ENCODE measurements at places on chromosomes 16 and 17.

DNA sequence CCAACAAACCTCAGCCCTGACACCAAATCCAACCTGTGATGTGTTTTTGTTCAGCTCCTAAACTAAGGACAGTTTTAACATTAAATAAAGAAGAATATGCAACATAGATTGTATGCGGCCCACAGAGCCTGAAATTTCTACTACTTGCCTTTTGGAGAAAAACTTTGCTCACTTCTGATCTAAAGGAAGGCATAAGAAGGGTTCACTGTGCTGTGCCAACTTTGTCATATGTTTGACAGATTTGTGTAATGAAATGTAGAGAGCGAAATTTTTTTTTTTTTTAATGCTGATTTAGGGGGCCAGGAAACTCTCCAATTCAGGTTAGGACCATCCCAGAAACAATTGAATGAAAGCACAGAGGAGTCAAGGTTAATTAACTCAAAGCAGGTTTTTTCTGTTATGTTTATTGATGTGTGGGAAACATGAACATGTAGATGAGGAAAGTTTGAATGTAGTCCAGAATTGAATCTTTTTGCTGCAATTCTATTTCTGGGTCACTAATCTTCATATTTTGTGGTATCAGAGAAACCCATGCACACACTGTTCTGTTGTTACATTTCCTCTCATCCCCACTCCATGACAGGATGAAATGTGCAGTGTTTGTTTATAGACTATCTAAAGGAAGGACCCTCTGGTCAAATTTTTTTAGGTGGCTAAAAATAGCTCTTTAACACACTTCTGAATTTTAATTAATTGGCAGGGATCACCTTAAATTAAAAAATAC lies 71.5 kb downstream of the TAOK1 start:
- DNase-seq: no peak

DNA sequence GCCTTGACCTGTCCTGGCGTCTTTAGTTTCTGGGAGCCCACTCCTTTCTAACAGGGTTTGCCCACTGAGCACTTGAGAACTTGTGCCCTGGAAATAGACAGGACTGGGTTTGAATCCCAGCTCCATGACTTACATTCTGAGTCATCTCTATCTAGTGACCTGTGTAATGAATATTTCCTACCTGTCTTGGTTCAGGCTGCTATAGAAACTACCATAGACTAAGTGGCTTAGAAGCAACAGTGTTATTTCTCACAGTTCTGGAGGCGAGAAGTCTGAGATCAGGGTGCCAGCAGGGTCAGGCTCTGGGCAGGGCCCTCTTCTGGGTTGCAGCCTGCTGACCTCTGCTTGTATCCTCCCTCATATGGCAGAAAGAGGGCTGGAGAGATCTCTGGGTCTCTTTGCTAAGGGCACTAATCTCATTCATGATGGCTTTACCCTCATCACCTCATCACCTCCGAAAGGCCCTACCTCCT lies 110.7 kb upstream of the DHX40 start:
- no peak for DNase-seq

DNA sequence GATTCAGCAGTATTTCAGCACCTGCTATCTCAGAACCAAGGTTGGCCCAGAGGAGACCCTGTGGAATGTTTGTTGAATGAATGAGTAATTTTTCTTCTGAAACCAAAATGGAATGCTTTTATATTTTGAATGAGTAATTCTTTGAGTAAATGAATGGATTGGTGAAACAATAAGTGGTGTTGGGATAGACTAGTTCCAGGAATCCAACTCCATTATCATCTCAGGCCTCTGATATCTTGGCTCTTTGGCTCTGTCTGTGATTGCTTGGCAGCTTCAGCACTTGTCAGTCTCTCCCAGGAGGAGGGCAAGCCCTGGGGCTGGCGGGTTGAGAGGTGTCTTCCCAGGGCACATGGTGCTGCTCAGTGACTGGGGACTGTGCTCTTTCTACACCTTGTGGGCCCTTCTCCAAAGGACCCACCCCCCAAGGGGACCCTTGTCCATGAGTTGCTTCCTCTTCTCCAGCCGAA lies 284.4 kb upstream of the FOXF1 start:
- no peak for DNase-seq

DNA sequence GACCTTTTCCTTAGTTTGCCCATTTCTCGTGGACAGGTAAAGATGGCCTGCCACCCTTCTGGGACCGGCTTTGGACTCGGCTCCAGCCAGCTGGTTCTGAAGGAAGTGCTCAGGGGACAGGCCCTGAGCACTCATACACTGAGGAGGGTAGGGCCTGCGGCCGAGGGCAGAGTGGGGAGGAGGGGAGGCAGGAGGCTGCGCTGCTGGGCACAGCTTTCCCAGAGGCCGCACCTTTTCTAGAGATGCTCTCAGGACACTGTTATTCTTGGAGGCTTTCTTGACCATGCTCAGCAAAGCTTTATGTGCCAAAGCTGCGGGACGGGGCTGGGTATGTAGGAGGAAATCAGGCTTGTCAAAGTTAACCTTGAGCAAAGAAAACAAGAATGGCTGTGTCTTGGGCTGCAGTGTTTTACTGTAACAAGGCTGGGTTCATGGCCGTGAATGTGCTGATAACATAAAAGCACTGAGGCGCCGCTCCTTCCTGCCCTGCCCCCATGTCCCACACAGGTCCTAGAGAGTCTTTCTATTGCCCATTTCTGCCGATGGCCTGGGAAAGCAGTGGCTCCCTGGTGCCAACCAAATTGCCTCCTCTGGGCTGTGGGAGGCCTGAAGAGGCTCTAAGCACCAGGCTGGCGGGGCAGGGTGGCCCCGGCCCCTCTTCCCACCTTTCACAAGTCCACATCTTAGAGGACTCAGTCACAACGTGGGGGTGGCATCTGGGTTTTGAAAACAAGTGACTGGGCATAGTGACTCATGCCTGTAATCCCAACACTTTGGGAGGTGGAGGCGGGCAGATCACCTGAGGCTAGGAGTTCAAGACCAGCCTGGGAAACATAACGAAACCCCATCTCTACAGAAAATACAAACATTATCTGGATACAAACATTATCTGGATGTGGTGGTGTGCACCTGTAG lies 22.3 kb upstream of the TIMP2 start:
- no peak for DNase-seq

- DNase-seq: no peak
Measured at GRCh38 chr17:923633-924032, 55.9 kb downstream of the NXN start.

- no peak for DNase-seq
Measured at GRCh38 chr17:77370586-77370985, 229.8 kb downstream of the SEC14L1 start.

GRCh38 chr17:13518261-13519000 lies 83.3 kb downstream of the HS3ST3A1 start:
- DNase-seq: no peak

- DNase-seq: no peak
Measured at GRCh38 chr17:18241229-18241871, 15.9 kb downstream of the LLGL1 start.

DNA sequence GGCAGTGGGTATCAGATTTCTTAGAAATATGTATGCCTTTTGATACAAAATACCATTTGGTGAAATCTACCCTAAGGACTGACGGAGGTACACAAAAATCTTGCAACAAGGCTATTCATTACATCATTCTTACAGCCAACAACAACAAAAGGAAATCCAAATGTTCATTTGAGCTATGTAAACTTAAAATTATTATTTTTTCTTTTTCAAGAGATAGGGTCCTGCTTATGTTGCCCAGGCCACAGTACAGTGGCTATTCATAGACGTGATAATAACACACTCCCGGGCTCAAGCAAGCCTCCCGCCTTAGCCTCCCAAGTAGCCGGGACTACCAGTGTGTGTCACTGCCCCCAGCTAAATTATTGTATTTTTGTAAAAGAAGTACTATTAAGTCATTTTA lies 9.0 kb downstream of the SRR start:
- no peak for DNase-seq

GRCh38 chr17:5971969-5972368 lies 98.2 kb upstream of the WSCD1 start:
- DNase-seq: no peak

- DNase-seq: no peak
Measured at GRCh38 chr16:16062023-16062937, 112.9 kb downstream of the ABCC1 start.

DNA sequence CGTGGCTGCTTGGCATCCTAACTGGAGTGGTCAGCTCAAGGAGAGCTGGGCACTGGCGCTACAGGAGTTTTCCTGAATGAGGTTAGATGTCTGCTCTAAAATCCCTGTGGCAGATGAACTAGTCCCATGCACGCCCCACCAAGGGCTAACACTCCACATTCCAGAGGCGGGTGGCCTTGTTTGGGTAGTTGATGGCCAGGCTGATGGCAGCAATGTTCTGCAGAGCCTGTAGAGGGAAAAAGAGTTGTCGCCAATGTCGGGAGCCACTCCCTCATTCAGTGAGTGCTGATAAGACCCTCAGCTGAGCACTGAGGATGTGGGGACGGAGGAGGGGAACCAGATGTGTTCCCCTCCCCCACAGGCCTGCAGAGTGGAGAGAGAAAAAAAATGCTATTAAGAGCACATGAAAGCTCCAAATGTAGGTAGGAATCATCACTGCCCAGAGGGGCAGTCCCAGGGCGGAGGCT lies 42.5 kb upstream of the ATP2A3 start:
- no peak for DNase-seq

DNA sequence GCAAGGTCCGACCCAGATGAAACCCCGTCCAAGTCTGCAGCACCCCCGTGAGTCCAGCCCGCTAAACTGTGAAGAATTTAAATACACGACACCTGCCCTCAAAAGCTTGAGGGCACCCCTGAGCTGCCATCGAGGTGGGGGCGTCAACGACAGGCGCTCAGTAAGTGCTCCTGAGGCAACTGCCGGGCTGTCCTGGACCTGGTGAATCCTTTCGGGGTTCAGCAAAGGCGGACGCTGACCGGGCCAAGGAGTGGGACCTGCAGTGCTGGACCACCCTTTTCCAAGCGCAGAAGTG lies 512 bp upstream of the ENDOV start:
- no peak for DNase-seq

DNA sequence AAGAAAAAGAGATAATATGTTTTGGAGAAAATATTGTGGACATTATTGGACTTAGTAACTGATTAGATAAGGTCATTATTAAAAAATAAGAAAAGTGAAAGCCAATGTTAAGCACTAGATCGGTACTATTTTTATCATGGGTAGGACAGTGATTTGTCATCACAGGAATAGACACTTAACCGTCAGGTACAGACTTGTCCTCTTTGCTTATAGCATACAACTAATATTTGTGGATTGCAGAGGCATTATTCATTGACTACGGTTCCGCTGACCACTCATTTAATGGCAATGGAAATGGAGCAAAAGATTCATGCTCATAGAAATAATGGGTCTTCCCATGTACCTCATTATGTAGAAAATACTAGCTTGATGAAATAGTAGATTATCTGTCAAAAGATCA lies 596.3 kb upstream of the CA10 start:
- no peak for DNase-seq

- no peak for DNase-seq
Measured at GRCh38 chr16:57030346-57030902, 41.1 kb downstream of the NLRC5 start.

DNA sequence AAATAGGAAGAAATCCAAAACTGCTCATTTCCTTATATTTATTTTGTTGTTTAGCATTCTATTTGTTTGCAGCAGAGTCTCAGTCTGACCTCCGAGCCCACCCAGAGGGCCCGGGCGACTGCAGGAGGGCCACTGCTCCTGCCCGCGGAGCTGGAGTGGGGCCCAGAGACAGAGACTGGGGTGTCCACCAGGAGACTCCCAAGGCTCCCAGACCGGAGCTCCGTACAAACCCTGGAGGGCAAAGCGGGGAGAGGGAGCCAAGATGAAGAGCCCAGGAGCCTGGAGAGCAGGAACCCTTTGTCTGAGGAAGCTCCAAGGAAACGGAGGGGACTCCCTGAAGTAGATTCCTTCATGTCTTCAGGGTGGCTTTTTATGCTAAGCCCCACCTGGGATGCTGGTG lies 57.9 kb downstream of the AXIN2 start:
- no peak for DNase-seq

DNA sequence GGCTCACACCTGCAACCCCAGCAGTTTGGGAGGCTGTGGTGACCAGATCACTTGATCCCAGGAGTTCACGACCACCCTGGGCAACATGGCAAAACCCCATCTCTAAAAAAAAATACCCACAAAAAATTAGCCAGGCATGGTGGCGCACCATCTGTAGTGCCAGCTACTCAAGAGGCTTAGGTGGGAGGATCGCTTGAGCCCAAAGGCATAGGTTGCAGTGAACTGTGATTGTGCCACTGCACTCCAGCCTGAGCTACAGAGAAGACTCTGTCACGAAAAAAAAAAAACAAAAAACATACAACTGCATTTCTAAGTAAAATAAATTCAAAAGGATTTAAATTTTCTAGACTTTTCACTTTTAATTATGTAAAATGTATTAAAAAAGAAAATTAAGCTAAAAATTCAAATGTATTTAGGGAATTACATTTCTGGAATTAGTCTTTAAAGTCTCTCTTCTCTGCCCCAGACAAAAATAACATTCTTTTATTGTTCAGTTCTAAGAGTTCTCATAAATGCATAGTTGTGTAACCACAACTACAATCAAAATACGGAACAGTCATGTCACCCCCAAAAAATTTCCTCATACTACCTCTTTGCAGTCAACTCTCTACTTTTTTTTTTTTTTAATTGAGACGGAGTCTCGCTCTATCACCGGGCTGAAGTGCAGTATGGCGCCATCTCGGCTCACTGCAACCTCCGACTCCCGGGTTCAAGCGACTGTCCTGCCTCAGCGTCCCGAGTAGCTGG lies 14.1 kb downstream of the FAM222B start:
- no peak for DNase-seq

GRCh38 chr16:12303653-12304052 lies 327.1 kb downstream of the SNX29 start:
- no peak for DNase-seq

- no peak for DNase-seq
Measured at GRCh38 chr16:65314627-65315008, 192.8 kb upstream of the CDH11 start.

DNA sequence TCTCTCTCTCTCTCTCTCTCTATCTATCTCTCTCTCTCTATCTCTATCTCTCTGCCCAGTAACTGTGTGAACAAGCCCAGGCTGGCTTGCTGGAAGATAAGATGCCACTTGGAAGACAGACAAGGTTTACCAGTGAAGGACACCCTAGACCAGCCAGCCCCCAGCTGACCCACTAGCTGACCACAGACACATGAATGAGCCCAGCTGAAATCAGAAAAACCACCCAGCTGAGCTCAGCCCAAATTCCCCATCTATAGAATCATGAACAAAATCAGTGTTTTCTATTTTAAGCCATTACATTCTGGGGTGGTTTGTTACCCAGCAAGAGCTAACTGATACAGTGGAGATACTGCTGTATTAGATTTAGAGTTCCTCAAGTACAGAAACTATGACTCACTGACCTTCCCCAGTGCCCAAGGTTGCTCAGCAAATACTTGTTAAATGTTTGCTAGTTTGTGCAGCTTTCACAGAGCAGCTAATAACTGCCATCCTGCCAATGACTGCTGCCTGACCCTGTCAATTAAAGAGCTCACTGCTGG lies 18.0 kb downstream of the EMP2 start:
- DNase-seq: no peak

DNA sequence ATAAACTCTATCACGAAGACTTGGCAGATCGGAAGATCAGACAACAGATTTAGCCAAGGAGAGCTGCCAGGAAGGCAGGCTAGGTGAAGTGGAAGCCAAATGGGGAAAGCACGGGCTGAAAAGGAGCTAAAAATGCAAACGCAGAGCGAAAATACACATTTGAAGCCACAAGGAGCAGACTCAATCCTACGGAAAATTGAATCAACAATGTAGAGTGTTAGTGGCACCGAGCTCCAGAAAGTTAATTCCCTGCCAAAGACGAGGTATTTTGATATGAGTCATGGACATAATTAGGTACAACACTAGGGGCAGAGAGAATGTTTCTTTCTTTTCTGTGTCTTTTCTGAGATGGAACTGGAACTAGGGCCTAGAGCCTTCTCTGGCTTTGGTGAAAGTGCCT lies 20.7 kb downstream of the GSG1L start:
- DNase-seq: no peak
